HT-29 (cell line): ENCODE measurements at places on chromosomes 7 and 10.

GRCh38 chr10:43116596-43116995 is 21.6 kb upstream of the CSGALNACT2 start:
- DNase-seq, result no peak

GRCh38 chr7:158356454-158356853 is 231.2 kb downstream of the PTPRN2 start:
- no peak for DNase-seq

GRCh38 chr7:13099154-13099795 is 411.8 kb downstream of the ARL4A start:
- DNase-seq, result no peak

DNA sequence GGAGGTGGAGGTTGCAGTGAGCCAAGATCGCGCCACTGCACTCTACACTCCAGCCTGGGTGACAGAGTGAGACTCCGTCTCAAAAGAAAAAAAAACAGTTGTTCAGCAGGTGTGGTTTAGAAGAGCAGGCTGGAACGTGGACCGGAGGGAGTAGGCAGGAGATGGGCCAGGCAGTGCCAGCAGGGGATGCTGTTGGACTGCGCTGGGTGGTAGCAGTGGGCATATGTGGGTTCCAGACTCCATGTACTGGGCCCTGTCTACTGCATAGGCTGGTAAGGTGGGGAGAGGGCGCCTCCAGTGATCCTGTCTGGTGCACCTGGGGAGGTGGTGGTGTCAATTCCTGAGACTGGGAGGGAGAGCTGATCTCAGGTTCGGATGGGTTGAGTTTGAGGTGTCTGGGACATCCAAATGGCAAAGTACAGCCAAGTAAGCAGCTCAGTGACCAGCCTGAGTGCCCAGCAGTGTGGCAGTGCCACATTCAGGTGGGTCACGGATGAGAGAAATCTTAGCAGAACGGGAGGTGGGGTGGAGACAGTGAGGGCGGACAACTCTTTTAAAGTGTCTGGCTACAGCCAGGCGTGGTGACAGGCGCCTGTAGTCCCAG is 25.9 kb downstream of the SFXN4 start:
- DNase-seq, result peak; percentile 31

DNA sequence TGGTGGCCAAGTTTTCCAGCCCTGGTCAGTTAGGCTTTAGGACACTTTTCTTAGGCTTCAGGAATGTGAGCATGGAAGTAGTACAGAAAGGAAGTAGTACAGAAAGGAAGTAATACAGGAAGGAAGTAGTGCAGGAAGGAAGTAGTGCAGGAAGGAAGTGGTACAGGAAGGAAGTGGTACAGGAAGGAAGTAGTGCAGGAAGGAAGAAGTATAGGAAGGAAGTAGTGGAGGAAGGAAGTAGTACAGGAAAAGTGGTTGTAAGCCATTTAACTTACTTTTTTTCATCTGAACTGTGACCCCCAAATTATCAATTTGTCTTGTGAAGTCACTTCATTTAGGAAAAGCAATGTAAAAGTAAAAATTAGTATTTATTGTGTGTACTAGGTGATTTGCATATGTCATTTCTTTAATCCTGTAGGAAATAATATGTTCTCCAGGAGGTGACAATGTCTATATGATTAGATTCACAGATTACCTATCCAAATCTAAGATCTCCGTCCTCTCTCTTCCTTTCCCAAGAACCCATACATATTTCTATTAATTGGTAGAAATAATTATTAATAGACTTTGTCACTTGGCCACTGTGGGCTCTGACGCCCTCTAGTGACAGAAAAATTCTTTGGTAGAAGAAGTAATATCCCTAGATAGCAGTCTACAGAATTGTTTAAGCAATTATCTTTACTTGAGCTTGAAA is 3.9 kb upstream of the FAS start:
- peak; percentile 73 for DNase-seq

DNA sequence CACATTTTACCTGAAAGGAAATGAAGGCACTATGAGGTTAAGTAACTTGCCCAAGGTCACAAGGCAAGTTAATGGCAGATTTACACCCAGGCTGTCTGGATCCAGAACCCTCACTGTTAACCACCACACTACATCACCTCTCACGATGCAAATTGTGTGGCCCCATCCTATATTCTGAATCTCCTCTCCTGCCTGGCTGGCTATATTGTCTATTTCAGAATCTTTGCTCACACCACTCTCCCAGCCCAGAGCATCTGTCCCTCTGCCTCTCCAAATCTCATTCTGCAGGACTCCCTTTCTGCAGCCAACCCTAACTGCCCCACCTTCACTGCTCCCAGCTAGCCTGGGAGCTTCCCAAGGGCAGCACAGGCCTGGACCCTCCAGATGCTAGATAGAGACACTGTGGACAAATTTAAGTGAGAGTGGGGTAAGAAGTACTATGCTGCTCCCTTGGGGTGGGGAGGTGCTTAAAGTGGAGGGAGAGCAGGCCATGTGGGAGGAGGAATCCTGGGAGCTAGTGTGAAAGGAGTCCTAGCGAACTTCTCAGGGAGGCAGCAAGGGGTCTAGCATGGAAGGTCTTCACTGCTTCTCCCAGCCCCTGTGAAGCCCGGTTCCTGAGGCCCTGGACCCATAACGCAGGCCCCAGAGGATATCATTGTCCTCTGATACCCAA is 786 bp downstream of the CUEDC2 start:
- peak; percentile 14 for DNase-seq

- no peak for DNase-seq
Measured at GRCh38 chr10:22630234-22631174, 83.9 kb downstream of the PIP4K2A start.

- peak; percentile 25 for DNase-seq
Measured at GRCh38 chr7:135074096-135074495, 73.8 kb upstream of the TMEM140 start.

GRCh38 chr10:118054383-118054782 is 7.6 kb upstream of the RAB11FIP2 start:
- DNase-seq, result no peak

DNA sequence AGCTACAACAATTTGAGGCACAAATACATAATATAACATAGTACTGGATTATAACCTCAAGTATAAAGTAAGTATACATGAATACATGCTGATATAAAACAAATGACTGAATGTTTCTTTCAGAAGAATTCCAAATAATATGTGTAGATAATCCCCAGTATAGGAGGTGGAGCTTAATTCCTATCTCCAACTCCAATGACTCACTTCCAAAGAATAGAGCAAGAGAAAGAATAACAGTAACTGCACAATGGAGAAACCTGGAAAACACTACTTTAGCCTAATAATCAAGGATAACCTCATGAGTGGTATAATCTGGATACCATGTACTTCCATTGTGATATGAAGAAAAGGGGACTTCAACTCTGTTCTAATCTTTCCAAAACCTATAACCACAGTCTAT is 13.7 kb upstream of the SEMA3C start:
- DNase-seq, result no peak

DNA sequence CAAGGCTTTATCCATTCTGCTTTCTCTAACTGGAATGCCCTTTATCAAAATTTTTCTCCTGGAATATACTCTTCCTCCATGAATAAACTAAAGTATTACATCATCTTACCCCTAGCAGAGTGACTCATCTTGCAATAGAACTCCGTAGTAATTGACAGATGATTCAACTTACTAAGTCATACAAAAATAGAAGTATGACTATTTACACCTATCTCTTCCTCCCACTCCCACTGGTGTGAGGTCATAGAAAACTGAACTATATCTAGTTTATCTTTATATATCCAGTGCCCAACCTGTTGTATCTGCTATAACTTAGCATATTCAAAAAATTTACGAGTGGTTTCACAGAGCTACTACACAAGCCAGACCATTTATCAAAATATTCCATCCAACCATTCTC is 26.1 kb downstream of the ABCB1 start:
- no peak for DNase-seq

- DNase-seq, result no peak
Measured at GRCh38 chr7:133837224-133837623, 289.9 kb upstream of the LRGUK start.

- no peak for DNase-seq
Measured at GRCh38 chr7:152663148-152663740, 12.7 kb downstream of the XRCC2 start.

- no peak for DNase-seq
Measured at GRCh38 chr10:70233939-70234300, 691 bp upstream of the PPA1 start.

DNA sequence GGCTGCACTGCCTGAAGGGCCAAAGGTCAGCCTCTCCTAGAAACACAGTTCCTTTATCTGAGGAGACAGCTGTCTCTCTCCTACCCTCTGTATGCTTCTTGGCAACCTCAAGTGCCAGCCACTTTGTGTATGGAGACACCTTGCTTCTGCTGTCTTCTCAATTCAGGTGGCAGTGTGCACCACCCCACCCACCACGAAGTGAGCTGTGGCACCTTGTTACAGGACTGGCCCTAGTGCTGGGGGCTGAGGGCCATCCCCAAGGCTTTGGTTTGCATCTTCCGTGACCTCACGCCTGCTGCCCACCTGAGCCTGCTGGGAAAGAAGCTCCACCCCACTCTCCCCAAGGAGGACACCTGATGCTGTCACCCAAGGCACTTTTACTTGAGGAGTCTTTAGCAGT is 47.1 kb upstream of the LRRC4 start:
- no peak for DNase-seq

GRCh38 chr10:56469482-56469881 is 108.4 kb upstream of the ZWINT start:
- no peak for DNase-seq
